Astrocyte of the spinal cord (primary cell): ENCODE measurements at places on chromosomes 5 and 9.

- no peak for DNase-seq
Observed at GRCh38 chr5:148386041-148386440, 2.3 kb downstream of the FBXO38 start.

GRCh38 chr5:99076723-99077640 is 148.2 kb upstream of the CHD1 start:
- no peak for DNase-seq

GRCh38 chr5:126348855-126349635 is 74.2 kb upstream of the GRAMD2B start:
- no peak for DNase-seq

DNA sequence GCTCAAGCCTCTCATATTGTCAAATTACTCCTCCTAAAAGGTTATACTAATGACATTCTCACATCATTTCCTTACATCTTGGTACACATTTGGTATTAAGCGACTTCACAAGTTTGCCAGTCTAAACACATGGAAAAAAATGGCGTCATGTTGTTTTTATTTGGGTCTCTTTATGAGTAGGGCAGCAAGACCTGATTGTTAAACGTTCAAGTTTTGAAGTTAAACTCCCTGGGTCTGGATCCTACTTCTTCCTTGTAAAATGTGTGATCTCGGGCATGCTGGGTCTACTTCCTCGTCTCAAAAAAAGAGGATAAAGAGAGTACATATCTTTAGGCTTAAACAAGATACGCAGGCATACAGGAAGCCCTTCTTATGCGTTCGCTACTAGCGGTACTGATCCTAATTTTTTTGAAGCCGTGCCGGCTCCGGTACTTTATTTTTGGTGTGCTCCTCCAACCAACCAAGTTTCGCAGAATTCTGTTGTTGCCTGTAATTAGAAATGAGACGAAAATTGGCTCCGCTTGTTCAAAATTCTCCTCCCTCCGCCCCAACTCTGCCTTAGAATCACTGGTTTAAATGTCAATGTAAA is 596 bp upstream of the CDC37L1 start:
- peak; percentile 69 for DNase-seq

- peak; percentile 10 for DNase-seq
Observed at GRCh38 chr5:139925650-139926640, 117.2 kb downstream of the NRG2 start.

DNA sequence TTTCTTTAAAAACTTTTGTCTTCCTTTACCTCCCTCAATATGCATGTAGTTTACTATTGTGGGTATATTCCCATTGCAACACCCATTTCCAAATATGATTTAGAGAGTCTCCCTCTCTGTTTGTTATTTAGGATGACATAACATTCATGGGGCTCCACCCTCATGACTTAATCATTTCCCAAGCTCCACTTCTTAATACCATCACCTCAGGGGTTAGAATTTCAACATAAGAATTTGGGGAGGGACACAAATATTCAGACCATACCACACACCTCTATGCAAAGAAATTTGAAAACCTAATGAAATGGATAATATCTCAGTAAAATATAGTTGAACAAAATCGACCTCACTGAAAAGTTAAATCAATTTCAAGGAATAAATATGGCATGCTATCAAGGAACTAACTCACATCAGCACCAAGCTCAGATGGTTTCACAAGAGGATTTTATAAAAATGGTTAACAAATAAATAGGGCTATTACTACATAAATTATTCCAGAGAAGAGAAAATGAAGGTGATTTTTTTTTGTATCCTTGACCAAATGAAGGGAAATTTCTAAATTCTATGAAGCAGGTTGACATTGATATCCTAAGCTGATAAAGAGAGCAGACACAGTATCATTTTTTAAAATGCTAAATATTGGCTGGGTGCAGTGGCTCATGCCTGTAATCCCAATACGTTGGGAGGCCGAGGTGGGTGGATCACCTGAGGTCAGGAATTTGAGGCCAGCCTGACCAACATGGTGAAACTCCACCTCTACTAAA is 20.2 kb upstream of the UBTD2 start:
- DNase-seq: peak; percentile 54

GRCh38 chr5:111743512-111743911 is 13.5 kb downstream of the NREP start:
- DNase-seq: no peak

- peak; percentile 36 for DNase-seq
Observed at GRCh38 chr5:146447734-146448380, 724 bp downstream of the TCERG1 start.

DNA sequence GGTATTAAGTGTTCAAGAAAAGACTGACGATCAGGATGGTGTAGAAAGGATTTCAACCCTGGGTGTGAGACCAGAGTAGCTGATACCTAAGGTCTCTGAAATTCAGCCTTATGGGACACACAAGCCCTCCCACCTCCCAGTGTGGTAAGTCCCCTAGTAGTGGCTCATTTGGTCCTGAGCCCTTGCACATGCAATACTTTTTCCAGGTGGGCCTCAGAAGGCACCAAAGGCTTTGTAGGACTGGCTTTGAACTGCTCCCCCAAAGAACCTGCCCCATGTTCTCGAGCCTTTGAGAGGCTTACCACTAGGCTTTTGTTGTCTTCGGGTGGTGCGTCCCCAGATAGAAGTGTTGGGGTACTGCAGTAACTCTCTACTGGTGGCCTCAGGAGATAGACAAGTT is 803 bp downstream of the GARIN3 start:
- no peak for DNase-seq

DNA sequence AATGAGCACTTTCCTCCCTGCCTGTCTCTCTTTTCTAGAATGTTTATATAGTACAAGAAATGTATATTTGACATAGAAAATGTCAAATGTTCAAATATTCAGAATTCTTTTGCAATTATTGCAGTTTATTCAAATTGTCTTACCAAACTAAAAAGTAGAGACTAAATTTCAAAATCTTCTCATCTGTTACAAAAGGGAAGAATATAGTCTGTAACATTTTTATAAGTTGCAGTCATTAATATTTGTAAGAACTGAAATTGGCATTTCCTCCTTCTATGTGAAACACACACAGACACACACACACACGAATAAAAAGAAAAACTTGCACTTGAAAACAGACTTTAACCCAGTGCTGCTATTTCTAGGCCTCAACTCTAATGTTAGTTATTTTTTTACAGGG is 56.4 kb downstream of the NR3C1 start:
- DNase-seq: no peak

DNA sequence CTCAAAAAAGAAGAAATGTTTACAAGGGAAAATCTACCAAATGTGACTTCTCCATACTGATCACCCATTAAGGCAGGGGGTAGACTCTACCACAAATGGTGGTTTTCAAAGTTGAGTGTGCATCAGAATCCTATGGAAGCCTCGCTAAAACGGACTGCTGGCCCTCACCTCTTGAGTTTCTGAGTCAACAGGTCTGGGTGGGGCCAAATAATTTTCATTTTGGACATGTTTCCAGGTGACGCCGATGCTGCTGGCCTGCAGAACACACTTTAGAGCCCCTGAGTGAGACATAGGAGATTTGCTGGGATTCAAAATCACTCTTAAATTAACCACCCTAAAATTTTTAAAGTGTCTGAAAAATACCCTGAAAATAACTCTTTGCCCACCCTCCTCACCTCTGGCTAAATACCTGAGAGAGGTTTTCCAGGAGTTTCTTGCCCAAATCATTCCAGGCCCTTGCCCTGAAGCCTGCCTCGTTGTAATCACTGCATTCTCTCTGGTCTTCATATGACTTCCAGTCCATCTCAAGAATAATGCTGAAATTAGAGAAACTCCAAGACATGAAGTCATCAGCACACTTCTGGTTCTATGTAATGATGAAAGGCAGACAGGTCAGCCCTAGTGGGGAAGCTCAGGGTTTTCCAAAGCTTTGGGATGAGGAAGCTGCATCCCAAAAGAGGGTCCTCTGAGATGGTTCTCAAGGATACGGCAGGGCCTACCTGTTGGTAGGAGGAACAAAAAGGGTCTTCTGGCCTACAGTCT is 18.2 kb downstream of the C9orf152 start:
- DNase-seq: no peak

GRCh38 chr5:57054671-57055070 is 102.7 kb upstream of the MIER3 start:
- no peak for DNase-seq

GRCh38 chr5:10511741-10512640 is 51.9 kb upstream of the ANKRD33B start:
- no peak for DNase-seq

- DNase-seq: peak; percentile 51
Observed at GRCh38 chr9:78622126-78622525, 325.2 kb downstream of the PSAT1 start.

DNA sequence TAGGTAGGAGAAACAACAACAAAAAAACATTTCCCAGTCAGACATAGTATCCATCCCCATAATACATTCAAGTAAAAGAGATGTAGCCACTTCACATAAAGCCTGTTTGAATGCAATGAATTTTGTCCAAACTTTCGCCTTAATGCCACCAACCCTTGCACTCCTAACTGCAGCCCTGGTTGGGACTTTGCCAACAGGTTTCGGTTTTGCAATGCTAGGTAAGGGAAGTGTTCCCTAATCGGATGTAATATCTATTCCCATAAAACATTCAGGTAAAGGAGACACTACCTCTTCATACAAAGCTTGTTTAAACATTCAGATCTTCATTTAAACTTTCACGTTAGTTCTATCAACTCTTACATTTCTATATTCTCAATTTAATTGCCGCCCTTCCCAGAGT is 336.1 kb downstream of the DRD1 start:
- DNase-seq: no peak

- DNase-seq: no peak
Observed at GRCh38 chr9:90107726-90108655, 503.2 kb downstream of the GADD45G start.

GRCh38 chr9:78510035-78510434 is 213.1 kb downstream of the PSAT1 start:
- no peak for DNase-seq

DNA sequence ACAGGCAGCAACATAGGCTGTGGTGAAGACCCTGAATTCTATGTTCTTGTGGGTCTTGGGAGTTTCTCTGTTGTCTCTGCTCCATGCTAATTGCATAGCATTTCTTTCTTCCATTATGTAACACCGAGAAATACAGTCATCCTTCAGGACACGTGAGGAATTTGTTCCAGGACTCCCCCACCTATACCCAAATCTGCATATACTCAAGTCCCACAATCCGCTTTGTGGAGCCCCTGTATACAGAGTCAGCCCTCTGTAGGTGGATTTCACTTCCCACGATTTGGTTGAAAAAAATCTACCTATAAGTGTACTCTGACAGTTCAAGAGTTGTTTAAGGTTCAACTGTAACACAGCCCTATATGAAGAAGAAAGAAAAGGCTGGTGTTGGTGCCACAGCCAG is 22.1 kb downstream of the ANKRD33B start:
- DNase-seq: no peak

DNA sequence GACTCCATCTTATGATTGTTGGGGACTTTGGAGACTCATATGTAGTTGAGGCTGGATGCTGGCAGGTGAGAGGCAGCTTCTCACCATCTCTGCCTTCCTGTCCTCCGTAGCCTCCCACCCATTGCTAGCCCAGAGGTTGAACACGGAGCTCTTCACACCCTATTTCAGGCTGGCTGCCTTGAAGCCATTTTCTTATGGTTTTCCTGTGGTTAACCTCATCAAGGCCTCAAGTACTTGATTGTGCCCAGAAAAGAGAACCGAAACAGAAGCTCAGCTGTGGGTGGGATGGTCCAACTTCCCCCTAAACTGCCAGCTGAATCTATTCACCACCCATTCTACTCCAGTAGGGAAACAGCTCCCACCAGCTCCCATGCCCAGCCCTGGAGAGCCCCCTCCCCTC is 102.9 kb downstream of the LIFR start:
- DNase-seq: peak; percentile 25

- DNase-seq: no peak
Observed at GRCh38 chr9:113628621-113629020, 165.1 kb downstream of the RGS3 start.

DNA sequence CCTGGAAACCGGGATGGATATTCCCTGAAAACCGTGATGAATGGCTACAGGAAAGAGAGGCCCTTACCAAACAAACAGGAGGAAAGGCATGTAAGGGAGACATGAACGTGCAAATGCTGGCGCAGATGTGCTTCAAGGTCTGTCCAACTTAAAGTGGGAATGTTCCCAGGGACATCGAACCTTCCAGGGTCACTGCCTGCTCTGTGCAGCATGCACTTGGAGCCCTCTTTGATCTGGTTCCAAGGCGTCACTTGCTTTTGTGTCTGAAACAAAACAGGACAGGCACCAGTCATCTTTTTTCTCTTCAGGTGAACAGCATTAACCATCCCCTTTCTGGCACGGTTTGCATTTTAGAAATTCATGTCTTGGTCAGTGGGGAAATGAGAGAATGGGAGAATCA is 479.4 kb downstream of the RASEF start:
- no peak for DNase-seq

DNA sequence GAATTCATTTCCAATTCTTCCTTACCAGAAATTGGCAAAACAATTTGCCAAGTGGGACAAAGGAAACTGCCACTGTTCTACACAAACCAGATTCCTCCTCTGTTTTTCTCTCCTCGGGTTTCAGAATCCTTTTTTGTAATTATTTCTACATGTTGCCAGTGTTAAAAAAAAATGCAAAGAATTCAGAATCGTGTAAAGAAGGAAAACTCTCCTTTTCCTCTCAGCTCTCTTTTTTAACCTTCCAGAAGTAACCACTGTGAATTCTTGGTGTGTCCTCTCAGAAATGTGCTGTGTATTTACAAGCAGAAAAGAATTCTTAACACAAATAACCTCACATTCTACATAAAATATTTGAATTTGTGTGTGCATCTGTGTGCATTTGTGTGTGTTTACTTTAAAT is 224.6 kb downstream of the DRD1 start:
- no peak for DNase-seq

- DNase-seq: peak; percentile 43
Observed at GRCh38 chr9:101536938-101537337, 3.3 kb downstream of the RNF20 start.

DNA sequence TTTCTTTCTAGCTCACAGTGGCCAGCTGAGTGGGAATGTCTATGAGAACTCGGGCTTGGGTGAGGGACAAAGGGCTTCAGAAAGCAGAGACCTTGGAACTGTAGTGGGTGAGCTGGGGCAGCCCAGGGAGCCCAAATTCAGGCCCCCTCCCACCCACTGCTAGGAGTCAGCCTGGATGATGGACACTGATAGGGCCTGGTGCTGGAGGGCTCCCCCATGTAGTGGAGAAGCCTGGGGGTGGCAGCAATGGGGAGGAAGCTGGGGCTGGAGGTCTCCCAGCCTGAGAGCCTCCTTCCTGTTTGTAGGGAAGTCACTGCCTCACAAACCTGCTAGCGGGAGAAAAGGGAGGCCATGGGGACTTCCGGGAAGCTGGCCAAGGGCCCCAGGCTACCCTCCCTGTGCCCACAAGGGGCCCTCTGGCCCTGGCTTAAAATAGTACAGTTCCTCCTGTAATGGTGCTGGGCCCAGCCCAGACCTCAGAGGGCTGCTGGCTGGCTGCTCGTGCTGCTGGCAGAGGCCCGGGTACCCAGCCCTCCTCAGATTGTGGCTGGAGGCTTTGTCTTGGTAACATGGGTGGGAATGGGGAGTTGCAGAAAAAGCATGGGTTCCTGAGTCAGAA is 6.3 kb upstream of the NR5A1 start:
- DNase-seq: no peak

GRCh38 chr5:121870489-121870888 is 18.8 kb downstream of the FTMT start:
- peak; percentile 40 for DNase-seq
